ENCODE measurements at places on chromosomes 5 and 9.

GRCh38 chr9:93865245-93865644 lies 89.9 kb downstream of the BARX1 start:
- H3K4me3 ChIP-seq, result no peak overlapping the region
- H3K27me3 ChIP-seq, result peaks cover 53% of the 10 kb centered on the region
- peaks cover 7% of the 10 kb centered on the region for H3K36me3 ChIP-seq
- H3K4me1 ChIP-seq, result peaks cover 4% of the 10 kb centered on the region
- no peak overlapping the region for H3K27ac ChIP-seq

DNA sequence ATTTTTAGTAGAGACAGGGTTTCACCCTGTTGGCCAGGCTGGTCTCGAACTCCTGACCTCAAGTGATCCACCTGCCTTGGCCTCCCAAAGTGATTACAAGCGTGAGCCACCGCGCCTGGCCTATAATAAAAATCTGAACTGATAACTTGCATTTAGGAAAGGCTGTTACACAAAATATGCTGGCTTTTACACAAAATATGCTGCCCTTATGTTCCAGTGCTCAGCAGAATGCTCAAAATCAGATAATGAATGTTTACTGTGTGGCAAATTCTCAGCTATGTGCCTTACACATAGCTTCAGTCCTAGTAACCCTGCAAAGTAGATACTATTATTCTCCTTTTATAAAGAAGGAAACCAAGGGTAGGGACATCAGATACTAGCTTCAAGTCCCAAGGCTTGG lies 141.3 kb upstream of the MSX2 start:
- H3K36me3 ChIP-seq, result no peaks in the 10 kb centered on the region
- DNase-seq, result no peak
- H3K27me3 ChIP-seq, result peaks cover 6% of the 10 kb centered on the region
- H3K27ac ChIP-seq, result no peak overlapping the region
- H3K4me1 ChIP-seq, result no peaks in the 10 kb centered on the region

DNA sequence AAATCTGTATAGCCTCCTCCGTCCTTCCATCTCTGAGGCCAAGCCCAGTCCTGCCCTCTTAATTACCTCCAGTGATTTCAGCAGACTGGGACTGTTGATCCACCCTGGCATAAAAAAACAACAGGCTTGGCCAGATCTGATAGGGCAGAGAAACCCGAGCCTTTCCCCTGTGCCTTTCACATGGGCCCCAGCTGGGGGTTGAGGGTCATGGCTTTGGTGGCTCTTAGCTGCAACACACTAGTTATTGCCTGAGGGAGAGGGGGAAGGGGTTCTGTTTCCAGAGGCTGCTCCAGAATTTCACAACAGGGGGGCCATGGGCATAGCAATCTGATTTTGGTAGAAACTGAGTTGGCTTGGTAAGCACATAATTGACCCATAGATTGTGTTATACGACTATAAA lies 21.2 kb upstream of the PANK3 start:
- H3K36me3 ChIP-seq, result peaks cover 7% of the 10 kb centered on the region
- DNase-seq, result no peak
- no peak overlapping the region for H3K27ac ChIP-seq
- H3K4me3 ChIP-seq, result no peak overlapping the region
- H3K4me1 ChIP-seq, result no peaks in the 10 kb centered on the region

DNA sequence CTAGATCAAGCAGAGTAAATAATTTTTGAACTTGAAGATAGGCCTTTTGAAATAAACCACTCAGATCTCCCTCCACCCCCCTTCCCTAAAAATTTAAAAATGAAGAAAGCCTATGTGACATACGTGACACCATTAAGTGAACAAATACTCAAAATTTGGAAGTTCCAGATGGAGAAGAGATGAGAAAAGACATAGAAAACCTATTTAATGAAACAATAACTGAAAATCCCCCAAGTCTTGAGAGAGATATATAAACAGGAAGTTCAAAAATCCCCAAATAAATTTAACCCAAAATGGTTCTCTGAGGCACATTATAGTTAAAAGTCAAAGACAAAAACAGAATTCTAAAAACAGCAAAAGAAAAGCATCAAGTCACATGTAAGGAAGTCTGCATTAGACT lies 428.6 kb downstream of the PSAT1 start:
- no peaks in the 10 kb centered on the region for H3K27me3 ChIP-seq
- no peak overlapping the region for H3K27ac ChIP-seq
- no peak for DNase-seq
- H3K4me3 ChIP-seq, result no peak overlapping the region

DNA sequence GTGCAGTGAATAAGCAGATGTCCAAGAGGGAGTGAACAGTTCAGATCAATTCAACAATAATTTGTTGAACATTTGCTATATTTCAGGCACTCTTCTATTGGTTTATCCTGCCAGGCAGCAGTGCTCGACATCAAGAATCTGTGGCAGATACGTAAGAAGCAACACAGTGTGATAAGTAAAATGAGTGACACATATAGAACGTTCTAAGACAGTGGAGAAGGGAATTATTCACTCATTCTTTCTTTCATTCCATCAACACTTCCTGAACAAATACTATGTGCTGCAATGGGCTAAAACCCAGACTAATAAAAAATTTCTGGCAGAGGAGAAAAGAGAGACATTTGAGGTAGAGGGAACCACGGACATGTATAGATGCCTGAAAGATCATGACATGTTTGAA lies 89.9 kb upstream of the GLIS3 start:
- DNase-seq, result no peak
- H3K4me3 ChIP-seq, result no peak overlapping the region
- H3K4me1 ChIP-seq, result peaks cover 5% of the 10 kb centered on the region
- H3K27me3 ChIP-seq, result peaks cover 16% of the 10 kb centered on the region

DNA sequence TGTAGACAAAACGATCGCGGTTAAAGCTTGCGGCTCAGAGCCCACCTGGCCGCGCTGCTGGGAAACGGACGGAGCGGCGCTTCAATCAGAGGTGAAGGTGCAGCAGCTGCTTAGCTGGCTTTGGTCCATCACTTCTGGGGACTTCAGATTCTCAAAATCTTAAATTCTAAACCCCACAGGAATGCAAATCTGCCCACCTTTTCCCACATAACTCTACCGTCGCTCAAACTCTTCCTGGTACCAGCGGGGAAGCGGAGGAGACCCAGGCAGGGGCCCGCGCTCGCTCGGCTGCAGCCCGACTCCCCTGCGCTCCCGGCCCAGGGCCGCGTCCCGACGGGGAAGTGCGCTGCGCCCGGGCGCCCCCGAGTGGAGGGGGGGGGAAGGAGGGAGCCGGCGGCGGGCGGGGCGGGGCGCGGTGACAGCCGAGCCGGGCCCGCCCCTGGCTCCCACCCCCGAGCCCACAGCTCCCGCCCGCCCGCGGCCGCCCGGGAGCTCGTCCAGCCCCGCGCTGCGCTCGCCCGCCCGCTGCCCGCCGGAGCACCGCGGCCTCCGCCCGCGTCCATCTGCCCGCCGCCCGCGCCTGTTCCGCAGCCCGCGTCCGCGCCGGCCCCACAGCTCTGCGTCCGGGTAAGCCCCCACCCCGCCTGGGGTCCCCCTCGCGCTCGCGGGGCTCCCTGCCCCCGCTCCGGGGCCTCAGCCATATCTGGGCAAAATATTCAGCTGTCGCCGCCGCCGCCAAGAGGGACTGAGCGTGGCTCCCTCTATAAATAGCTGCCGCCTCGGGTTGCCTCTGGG lies at the start of gene TMOD1:
TSS of gene TMOD1 (plus strand) at position 490 of the 795 bp plus-strand sequence. CDS start 22,523 bp downstream, outside the sequence.
- peak; percentile 37 for DNase-seq
- peaks cover 15% of the 10 kb centered on the region for H3K27me3 ChIP-seq
- peaks cover 12% of the 10 kb centered on the region for H3K4me1 ChIP-seq

DNA sequence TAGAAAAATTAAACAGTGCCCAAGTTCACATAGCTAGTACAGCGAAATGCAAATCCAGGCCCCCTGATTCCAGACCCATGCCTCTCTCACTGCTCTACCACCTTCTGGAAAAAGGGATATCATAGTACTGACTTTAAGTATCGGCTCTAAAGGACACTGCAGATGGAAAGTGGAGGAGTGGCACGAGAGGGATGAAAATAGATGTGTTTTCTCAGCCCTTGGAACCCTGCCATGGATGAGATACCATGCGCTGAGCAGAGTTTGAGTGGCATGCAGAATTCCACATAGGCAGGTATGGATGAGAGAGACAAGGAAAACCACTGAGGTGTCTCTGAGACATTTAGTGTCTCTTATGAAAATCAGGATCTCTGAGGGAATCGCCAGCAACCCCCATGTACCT lies 18.8 kb downstream of the CKMT2 start:
- no peak overlapping the region for H3K4me3 ChIP-seq
- H3K27me3 ChIP-seq, result no peaks in the 10 kb centered on the region
- H3K4me1 ChIP-seq, result peaks cover 2% of the 10 kb centered on the region
- no peak overlapping the region for H3K27ac ChIP-seq
- H3K36me3 ChIP-seq, result no peaks in the 10 kb centered on the region

GRCh38 chr9:87818308-87818707 lies 64.4 kb upstream of the SPATA31E1 start:
- H3K27ac ChIP-seq, result no peak overlapping the region
- no peak overlapping the region for H3K4me3 ChIP-seq
- H3K36me3 ChIP-seq, result no peaks in the 10 kb centered on the region
- H3K4me1 ChIP-seq, result peaks cover 5% of the 10 kb centered on the region

GRCh38 chr9:81490605-81491331 lies 198.6 kb downstream of the TLE1 start:
- no peak for DNase-seq
- no peaks in the 10 kb centered on the region for H3K4me1 ChIP-seq

DNA sequence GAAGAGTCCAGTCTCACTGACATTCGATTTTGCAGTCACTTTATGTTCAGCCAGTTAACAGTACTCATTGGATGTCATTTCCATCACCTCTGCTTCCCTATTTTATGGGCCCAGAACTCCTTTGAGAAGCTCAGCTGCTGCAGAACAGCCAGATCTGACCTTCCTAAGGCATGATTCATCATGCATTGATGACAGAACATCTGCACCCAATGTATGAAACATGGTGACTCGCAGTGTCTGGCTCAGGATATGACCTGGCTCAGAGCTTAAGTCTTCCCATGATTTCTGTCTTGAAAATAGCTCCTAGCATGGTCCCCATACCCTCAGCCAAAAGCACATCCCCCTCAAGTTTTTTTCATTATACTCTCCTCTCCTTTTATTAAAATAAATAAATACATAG lies 92.6 kb upstream of the TRIM32 start:
- H3K4me3 ChIP-seq, result no peak overlapping the region
- no peaks in the 10 kb centered on the region for H3K27me3 ChIP-seq
- no peak for DNase-seq
- H3K4me1 ChIP-seq, result no peaks in the 10 kb centered on the region

DNA sequence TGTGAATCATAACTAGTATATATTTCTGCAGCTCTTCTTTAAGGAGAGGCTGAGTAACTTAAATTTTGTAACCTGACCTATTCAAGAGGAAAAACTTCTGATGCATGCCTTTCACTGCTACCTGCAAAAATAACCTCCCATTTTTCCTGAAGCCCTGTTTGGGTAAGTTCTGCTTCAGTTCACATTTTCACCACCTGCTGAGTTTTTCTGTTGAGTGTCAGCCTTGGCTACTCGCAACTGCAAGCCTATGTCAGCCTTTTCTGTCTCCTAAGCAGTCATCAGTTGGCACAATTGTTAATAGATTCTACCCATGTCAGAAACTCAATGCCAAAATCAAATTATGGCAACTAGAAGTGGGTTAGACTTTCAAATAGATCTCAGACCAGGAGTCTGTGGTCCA lies 8.2 kb upstream of the TNFAIP8 start:
- H3K36me3 ChIP-seq, result peaks cover 2% of the 10 kb centered on the region
- H3K27ac ChIP-seq, result peak overlapping the region; percentile 88
- H3K27me3 ChIP-seq, result no peaks in the 10 kb centered on the region
- H3K4me3 ChIP-seq, result no peak overlapping the region

- no peak for DNase-seq
- peak overlapping the region; percentile 87 for H3K27ac ChIP-seq
- H3K4me3 ChIP-seq, result peak overlapping the region; percentile 61
- peaks cover 54% of the 10 kb centered on the region for H3K4me1 ChIP-seq
- H3K36me3 ChIP-seq, result no peaks in the 10 kb centered on the region
Observed at GRCh38 chr9:93126151-93126781, 7.8 kb downstream of the NINJ1 start.

- no peak for DNase-seq
- no peaks in the 10 kb centered on the region for H3K36me3 ChIP-seq
- no peak overlapping the region for H3K4me3 ChIP-seq
- no peaks in the 10 kb centered on the region for H3K4me1 ChIP-seq
- H3K27me3 ChIP-seq, result no peaks in the 10 kb centered on the region
- no peak overlapping the region for H3K27ac ChIP-seq
Observed at GRCh38 chr5:125171641-125172040, 425.2 kb upstream of the ZNF608 start.

DNA sequence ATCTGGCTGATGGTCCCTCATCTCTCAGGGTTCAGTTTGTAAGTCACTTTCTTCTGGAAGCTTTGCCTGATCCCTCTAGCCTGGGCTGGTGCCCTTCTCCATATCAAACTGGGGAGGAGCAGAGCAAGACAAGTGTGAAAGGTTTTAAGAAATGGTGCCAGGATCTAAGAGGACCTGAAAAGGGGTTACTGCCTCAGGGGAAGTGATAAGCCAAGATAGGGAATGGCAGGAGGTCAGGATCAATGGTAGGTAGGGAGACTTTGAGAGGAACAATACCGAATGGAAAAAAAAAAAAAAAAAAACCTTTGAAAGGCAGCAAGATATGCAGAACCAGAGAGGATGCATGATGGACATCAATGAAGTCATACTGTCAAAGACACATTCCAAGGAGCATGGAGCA lies 67.5 kb upstream of the TLR4 start:
- no peak for DNase-seq
- H3K4me1 ChIP-seq, result peaks cover 2% of the 10 kb centered on the region
- H3K4me3 ChIP-seq, result no peak overlapping the region
- H3K36me3 ChIP-seq, result no peaks in the 10 kb centered on the region
- H3K27me3 ChIP-seq, result peaks cover 13% of the 10 kb centered on the region

DNA sequence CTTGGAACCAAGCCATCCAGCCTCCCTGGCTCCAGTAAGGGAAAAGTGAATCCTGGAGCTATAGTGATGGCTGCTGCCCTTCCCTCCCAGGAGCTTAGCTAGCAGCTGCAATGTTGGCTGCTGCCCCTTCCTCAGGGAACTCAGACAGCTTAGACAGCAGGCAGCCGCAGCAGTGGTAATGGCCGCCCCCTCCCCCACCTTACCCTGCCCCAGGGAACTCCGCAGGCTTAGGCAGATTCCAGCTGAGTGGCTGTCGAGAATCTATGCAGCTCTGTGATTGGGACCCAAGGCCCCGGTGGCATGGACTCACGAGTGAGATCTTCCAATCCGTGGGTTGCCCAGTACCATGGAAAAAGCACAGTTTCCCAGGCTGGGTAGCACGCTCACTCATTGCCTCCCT lies 378.6 kb downstream of the NNT start:
- no peaks in the 10 kb centered on the region for H3K27me3 ChIP-seq
- DNase-seq, result no peak
- no peak overlapping the region for H3K27ac ChIP-seq
- H3K4me1 ChIP-seq, result no peaks in the 10 kb centered on the region
- no peaks in the 10 kb centered on the region for H3K36me3 ChIP-seq
- no peak overlapping the region for H3K4me3 ChIP-seq

- H3K36me3 ChIP-seq, result peaks cover 12% of the 10 kb centered on the region
- H3K4me1 ChIP-seq, result peaks cover 7% of the 10 kb centered on the region
- peaks cover 37% of the 10 kb centered on the region for H3K27me3 ChIP-seq
- DNase-seq, result no peak
Observed at GRCh38 chr9:19032406-19032805, 603 bp downstream of the SAXO1 start.

GRCh38 chr9:72902268-72902667 lies 50.6 kb downstream of the ALDH1A1 start:
- DNase-seq, result no peak
- H3K36me3 ChIP-seq, result no peaks in the 10 kb centered on the region
- no peaks in the 10 kb centered on the region for H3K4me1 ChIP-seq
- no peak overlapping the region for H3K27ac ChIP-seq
- no peak overlapping the region for H3K4me3 ChIP-seq
- H3K27me3 ChIP-seq, result peaks cover 27% of the 10 kb centered on the region

GRCh38 chr9:86714999-86715398 lies 232.3 kb downstream of the GAS1 start:
- no peak overlapping the region for H3K27ac ChIP-seq
- peaks cover 24% of the 10 kb centered on the region for H3K27me3 ChIP-seq

- H3K27ac ChIP-seq, result peak within 1 kb of the TSS; percentile 61
- peaks cover 4% of the 10 kb centered on the region for H3K4me1 ChIP-seq
- H3K27me3 ChIP-seq, result no peaks in the 10 kb centered on the region
- H3K4me3 ChIP-seq, result no peak within 1 kb of the TSS
Observed at GRCh38 chr5:132873119-132873929, at the start of gene LEAP2. TSS of gene LEAP2 (plus strand) at chr5:132873668. CDS start at chr5:132873695, 27 bp downstream.

All from T-helper 17 cell (primary cell).